Activated CD4-positive, alpha-beta T cell treated with anti-CD3 and anti-CD28 coated beads, Interleukin-2, amount 50 U/mL, for 4 hours (primary cell): ENCODE measurements at places on chromosomes 7 and 10.

GRCh38 chr10:78937800-78938694 is 130.7 kb upstream of the ZMIZ1 start:
- no peak for DNase-seq

DNA sequence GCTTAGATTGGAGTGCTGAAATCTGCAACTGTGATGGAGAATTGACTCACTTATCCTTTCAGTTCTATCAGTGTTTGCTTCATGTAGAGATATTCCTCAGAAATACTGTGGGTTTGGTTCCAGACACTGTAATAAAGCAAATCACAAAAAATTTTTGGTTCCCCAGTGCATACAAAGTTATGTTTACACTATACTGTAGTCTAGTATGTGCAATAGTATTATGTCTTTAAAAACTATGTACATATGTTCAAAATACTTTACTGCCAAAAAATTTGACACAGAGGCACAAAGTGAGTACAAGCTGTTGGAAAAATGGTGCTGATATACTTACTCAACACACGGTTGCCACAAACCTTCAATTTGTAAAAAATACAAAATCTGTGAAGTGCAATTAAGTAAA is 112.5 kb downstream of the EPC1 start:
- DNase-seq, result no peak

DNA sequence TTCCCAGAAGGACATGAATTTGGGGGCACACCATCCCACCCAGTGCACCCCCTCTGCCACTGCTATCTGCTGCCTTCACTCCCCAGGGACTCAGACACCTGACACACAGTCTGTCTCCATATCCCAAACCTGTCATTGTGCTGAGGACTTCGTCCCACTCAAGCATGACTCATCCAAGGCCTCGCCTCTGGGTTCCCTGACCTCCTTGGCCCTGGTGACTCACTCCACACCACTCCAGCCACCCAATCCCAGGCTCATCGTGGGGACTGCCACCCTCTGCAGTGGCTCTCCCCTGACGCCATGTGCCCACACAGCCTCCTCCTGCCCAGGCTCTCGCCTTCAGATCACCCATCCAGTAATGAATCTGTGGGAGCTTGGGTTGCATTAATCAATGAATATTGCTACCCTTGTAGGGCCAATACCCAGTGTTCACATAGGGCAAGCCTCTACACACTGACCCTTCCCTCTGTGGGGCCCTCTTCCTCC is 6.6 kb upstream of the INSIG1 start:
- DNase-seq, result no peak

DNA sequence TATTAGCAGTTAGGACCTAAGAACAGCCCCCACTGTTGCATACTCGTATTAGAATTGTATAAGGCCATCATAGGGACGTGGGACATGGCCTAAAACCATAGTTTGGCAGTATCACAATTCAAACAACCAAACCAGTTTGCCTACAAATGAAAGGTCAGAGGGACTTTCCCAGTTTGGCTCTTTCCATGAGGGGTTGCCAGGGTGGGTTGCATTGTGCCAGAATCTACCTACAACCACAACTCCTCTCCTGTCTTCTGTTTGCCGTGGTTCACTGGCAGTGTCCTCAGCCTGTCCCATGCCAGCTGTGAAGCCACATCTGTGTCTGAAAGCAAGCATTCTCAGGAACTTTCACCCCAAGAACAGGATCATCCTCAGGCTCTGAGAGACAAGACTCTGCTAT is 44.5 kb downstream of the PIK3AP1 start:
- no peak for DNase-seq

- no peak for DNase-seq
Observed at GRCh38 chr7:142571581-142571980, 177.7 kb upstream of the PRSS1 start.

GRCh38 chr7:124700655-124701054 is 64.9 kb downstream of the GPR37 start:
- no peak for DNase-seq

DNA sequence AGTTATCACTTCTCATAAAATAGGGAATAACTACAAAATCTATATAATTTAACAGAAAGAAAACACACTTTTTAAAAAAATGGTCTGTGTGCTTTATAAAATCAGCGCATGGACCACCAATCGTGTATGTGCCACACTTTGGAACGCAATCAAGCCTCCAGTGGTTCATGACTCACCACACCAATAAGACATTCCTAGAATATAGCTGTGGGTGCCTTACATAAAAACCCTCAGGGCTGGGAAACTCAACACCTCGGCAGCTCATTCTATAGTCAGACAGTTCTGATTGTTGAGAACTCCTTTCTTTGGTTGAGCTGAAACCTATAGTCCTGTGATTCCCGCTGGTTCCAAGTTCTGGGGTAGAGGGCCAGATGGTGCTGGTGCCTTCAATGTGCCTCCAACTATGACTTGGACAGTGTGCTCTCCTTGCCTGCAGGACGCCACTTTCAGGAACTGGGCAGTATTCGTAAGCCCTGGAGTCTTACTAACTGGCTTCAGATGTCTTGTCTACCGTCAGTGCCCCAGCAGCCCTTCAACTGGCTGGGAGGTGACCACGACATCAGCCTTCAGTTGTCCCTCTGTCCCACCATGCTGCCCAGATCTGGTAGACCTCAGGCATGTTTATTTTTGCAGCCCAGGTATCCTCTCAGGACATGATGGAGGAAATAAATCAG is 135.7 kb upstream of the GDF10 start:
- no peak for DNase-seq

DNA sequence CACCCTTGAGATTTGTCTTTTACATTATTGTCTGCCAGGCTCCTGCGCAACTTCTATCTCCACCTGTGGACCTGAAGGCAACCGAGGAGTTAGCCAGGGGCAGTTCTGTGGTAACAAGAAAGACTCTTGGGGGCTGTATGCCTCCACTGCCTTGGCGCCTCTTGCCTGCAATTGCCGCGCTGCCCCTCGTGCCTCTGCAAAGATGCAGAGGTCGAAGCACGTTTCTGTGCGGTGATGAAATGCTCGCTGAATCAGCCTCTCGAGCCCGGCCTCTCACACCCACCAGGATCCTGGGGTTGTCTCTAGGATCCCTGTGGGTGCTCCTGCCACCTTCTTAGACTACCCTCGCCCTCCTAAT is 486 bp upstream of the LHFPL3 start:
- DNase-seq, result no peak

DNA sequence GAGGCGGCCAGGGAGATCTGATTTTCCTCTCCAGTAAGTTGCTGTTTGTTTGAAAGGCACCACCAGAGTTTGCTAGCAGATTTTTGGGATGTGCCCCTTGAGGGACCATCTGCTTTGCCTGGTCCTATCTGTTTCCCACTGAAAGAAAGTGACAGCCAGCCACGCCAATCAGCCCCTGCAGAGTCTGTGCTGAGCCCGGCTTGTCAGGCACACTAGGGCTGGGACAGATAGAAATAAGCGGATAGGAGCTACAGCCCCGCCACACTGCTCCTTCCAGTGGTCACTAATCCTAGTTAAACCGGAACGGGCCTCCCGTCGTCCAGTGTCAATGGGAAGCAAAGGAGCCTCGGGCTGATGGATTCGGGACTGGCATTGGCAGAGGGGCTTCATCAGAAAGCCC is 161.9 kb upstream of the PRR15 start:
- no peak for DNase-seq

- DNase-seq, result no peak
Observed at GRCh38 chr7:47763063-47763974, 181.4 kb upstream of the TNS3 start.

DNA sequence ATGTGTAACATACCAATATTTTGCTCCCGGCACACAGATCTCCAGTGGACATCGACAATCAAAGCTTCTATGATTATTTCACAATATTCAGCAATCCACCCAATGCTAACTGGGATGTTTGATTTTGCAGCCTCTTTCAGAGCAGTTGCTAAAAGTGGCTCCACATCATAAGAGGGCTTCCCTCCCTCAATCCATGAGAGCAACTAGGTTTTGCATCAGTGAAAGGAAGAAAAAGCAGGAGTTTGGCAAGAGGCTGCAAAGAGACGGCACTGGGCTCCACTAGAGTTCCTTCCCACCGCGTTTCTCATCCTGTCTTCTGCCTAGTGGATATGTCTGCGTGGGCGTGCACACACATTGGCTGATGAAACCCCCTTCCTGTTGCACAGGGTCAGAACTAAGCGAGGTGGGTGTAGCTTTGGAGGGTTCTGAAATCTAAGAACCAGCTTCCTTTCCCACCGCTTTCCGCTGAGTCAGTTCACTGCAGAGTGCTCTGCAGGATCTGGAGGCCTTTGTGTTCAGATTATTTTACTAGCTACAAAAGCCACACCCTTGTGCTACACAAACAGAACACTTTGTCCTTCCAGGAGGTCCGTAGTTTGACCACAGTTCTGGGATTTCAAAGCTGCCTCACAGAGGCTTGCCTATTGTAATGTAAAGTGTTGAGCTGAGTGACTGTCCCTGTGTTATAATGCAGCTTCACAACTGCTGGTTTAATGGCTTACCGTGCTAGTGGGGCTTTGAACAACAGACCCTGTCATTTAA is 28.1 kb downstream of the ARL4A start:
- DNase-seq, result no peak

DNA sequence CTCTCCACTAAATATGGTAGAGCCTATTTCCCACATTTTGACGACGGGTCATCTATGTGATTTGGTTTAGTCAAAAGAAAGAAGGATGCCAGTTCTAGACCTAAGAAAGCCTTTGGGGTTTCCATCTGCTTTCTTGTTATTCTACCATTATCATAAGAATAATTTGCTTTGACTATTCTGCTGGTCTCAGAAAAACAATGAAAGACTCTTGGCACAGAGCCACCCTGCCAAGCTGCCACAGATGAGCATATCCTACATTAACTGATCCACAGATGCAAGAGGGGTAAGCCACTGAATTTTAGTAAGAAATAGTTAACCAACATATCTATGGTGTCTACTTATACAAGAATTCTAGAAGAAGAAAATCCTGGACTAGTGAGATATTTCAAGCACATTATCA is 158.6 kb upstream of the MAGI2 start:
- no peak for DNase-seq

DNA sequence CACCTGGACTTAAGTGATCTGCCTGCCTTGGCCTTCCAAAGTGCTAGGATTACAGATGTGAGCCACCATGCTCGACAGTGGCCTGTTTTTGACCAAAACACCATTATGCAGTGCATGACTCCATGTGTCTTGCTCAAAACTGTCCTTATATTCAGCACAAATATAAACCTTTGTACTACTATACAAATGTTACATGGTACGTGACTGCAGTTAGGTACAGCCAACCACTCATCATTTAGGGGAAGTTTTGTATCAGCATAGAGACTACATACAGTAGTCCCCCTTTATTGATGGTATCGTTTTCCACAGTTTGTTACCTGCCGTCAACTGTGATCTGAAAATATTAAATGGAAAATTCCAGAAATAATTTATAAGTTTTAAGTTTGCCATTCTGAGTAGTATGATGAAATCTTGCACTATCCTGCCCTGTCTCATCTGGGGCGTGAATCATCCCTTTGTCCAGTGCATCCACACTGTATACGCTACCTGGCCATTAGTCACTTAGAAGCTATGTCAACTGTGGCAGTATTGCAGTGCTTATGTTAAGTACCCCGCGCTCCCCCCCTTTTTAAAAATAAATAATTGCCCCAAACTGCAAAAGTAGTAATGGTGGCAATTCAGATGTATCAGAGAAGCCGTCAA is 23.3 kb upstream of the ZNF282 start:
- no peak for DNase-seq

DNA sequence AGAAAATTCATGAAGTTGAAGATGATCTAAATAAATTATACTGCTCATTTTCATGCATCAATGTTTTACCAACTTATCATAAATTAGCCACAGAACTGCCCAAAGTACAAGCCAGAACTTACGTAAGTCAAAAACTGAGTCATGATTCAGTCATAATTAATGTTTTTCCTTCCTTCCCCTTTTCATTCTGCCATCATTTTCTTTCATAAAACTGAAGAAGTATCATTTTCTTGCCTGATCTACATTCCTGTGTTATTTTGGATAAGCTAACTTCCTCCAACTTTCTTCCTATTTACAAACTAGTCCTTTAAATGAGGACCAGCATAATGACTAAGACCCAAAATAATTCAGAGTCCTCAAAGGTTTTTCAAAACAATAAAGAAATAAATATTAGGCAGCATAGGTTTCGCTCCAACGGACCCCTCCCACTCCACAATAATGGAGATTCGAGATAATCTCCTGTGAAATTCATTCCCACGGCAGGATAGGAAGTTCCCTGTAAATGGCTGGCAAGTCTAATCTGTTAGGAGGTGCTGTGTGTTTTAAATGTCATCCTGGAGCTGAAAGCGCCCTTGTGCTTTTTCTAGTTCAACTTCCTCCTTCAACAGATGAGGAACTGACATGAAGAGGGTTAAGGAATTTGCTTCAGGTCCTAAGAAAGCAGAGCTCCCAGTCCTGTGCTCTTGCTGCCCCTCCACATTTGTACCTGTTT is 218.9 kb downstream of the DOCK4 start:
- no peak for DNase-seq

GRCh38 chr10:116787893-116788665 is 45.7 kb upstream of the HSPA12A start:
- peak; percentile 56 for DNase-seq

GRCh38 chr7:127768241-127768640 is 116.2 kb downstream of the SND1 start:
- DNase-seq, result no peak

GRCh38 chr7:47968847-47969774 is 10.3 kb downstream of the HUS1 start:
- DNase-seq, result peak; percentile 46

DNA sequence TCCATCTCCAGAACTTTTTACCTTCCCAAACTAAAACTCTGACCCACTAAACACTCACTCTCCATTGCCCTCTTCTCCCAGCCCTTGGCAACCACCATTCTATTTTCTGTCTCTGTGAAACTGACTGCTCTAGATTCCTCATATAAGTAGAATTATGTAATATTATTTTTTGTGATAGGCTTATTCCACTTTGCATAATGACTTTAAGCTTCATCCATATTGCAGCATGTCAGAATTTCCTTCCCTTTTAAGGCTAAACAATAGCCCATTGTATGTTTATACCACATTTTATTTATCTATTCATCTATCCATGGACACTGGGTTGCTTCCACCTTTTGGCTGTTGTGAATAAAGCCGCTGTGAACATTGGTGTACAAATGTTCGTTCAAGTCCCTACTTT is 308.8 kb downstream of the RNLS start:
- no peak for DNase-seq

GRCh38 chr7:25557379-25557917 is 329.2 kb upstream of the NPVF start:
- DNase-seq, result no peak

GRCh38 chr10:87927091-87927490 is 63.7 kb downstream of the PTEN start:
- no peak for DNase-seq

DNA sequence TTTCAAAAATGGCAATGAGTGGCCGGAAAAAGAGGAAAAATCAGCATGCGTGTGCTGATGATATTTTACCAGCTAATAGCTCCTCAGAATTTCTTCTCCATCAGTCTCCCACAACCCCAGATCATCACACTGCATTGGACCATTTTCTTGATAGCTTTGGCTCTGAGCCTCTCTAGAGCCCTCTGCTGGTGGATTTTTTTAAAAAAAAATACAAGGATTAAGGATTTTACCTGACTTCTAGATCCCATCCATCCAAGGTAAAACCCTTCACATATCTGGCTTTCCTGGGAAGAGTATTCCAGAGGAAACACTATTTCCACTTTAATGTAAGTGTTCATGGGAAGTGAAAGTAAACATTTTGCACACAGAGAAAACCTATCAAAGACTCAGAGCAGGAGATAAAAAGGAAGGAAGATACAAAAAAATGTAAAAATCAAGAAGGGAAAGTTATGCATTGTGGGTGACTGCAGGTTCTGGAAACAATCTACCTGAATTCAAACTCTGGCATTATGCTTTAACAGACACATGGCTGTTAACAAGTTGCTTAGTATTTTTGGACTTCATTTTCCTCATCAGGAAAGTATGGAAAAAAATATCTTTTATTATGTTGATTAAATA is 380.9 kb downstream of the LRRTM3 start:
- no peak for DNase-seq
